ENCODE measurements at places on chromosomes 3 and 15. TPM values are rescaled to one million over a fixed set of nuclear protein-coding genes. Genes with fewer than 3 reads are reported as not detected.

MKRN2 gene
- total RNA-seq = 31.7 TPM

TMEM212 gene
- total RNA-seq = not detected

PRR20G gene
- total RNA-seq = not detected

GNAT1 gene
- total RNA-seq = not detected

SCN11A gene
- total RNA-seq = not detected

RAB43 gene
- total RNA-seq = 6.9 TPM

GP9 gene
- total RNA-seq = 0.29 TPM

ADAMTSL3 gene
- total RNA-seq = 22.8 TPM

TGM5 gene
- total RNA-seq = not detected

DUSP7 gene
- total RNA-seq = 24.6 TPM

CISH gene
- 41.9 TPM for total RNA-seq

CPNE9 gene
- total RNA-seq = not detected

CCR5 gene
- 2.2 TPM for total RNA-seq

SLC6A20 gene
- not detected for total RNA-seq

PTPN23 gene
- total RNA-seq = 24.8 TPM

CHST2 gene
- 6.7 TPM for total RNA-seq

SACM1L gene
- total RNA-seq = 32.1 TPM

PTH1R gene
- total RNA-seq = 10.0 TPM

CYB561D2 gene
- 7.6 TPM for total RNA-seq

SAMD7 gene
- total RNA-seq = not detected

CFAP20DC gene
- 0.24 TPM for total RNA-seq

TSC22D2 gene
- 34.9 TPM for total RNA-seq

MB21D2 gene
- 4.1 TPM for total RNA-seq

SEMA3G gene
- 19.9 TPM for total RNA-seq

ANKRD34C gene
- total RNA-seq = 0.13 TPM

RBMS3 gene
- total RNA-seq = 40.7 TPM

KCNMB2 gene
- total RNA-seq = 9.8 TPM

HYAL1 gene
- 26.6 TPM for total RNA-seq

MIX23 gene
- total RNA-seq = 23.5 TPM

SPSB4 gene
- total RNA-seq = 6.9 TPM

ATP10A gene
- 2.4 TPM for total RNA-seq

RIOX2 gene
- 12.9 TPM for total RNA-seq

CDCP1 gene
- 1.3 TPM for total RNA-seq

RASGRF1 gene
- total RNA-seq = not detected

SHC4 gene
- 1.8 TPM for total RNA-seq

TM4SF4 gene
- total RNA-seq = not detected

SLC2A2 gene
- total RNA-seq = not detected

CPLX3 gene
- 11.0 TPM for total RNA-seq

NMB gene
- total RNA-seq = 14.7 TPM

Data from left cardiac atrium (tissue), 4 donors.